ENCODE measurements at places on chromosomes 6 and 20. TPM values are rescaled to one million over a fixed set of nuclear protein-coding genes. Genes with fewer than 3 reads are reported as not detected.

DNA sequence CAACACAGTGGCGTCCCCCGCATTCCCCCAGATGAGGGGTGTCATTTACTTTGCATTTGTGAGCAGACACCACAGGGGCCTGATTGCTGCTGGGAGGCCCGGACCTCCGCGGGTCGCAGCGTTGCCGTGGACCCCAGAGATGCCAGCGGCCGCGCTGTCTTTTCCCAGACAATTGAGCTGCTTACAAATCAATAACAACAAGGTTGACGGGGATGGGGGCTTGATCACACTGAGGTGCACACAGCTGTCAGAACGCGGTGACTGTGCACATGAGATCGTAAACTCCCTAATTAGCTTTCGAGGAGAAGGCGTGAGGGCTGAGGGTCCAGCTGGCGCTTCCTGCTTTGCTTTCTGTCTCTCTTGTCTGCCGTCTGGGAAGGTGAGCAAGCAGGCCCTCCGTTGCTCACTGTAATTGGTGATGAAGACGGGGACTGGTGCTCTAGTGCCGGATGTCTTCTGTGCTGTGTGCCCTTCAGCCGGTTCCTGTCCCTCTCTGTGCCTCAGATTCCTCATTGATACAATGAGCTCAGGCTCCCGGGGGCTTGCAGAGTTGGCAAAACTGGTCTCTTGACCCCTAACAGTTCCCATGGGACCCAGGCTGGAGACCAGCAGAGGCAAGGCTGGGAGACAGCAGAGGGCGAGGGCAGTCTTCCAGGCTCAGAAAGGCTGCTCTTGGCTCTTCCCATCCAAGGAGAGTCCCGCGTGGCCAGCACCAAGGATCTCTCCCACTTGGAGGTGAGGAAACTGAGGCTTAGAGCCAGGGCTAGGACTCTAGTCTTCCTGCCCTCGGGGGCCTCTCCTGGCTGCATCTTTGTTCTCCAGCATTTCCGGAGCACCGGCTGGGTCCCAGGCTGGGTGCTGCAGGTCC is 126.0 kb upstream of the PMEPA1 start:
- no peak for DNase-seq

DNA sequence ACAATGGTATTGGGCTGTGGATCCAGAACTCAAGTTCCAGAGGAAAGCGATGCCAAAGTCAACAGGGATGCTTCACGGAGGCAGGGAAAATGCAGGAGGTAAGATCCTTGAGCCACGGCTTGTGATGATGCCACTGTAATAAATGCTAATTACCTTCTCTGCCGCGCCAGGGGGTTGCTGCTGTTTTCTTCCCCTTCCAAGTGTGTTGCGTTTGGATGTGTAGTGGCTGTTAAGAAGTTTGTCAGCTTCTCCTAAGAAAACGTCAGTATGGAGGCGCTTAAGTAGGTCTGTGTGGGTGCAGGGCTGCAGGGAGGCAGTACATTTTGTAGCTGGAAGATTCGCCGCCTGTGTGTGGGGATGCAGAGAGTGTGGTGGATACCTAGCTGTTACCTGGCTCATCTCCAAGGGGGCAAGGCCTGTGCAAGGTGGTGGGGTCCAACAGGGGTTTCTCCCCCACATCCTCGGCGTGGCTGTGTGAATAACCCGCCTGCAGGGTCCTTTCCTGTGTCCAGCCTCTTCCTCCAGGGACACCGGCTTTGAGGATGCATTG is 318.7 kb downstream of the CDH4 start:
- DNase-seq: no peak

GRCh38 chr6:56043076-56043475 is 167.7 kb upstream of the BMP5 start:
- no peak for DNase-seq

GRCh38 chr6:86934365-86934764 is 3.0 kb upstream of the HTR1E start:
- DNase-seq: no peak

- peak; percentile 11 for DNase-seq
These were observed 436.2 kb downstream of the CBLN4 start for GRCh38 chr20:55569084-55569483.

DNA sequence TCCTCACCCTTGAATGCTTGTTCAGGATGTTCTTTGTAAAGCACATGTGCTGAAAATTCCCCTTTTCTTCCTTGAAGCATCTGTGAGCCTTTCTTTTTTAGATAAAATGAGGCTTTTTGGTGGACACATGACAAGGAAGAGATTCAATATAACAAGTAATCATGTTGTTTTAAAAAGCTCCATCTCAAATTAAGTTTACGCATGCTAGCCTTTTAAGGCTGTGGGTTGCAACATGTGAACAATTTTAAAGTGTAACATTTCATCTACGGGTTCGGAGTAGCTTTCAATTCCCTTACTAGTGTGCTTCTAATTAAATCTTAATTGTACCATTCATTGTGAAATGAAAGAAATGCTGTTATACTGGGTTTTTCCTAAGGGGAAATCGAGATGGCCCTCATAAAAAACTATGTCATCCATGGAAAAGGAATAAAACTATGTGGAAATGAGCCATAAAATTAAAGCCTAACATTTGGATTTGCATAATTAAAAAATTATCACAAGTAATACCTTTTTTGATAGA is 19.3 kb upstream of the OSTM1 start:
- DNase-seq: no peak

- no peak for DNase-seq
These were observed 385.5 kb downstream of the HDGFL1 start for GRCh38 chr6:22954749-22955385.

- no peak for DNase-seq
These were observed 11.1 kb downstream of the SIGLEC1 start for GRCh38 chr20:3701061-3701998.

Gene FOXS1
- polyA plus RNA-seq: 5.9 TPM

Gene SLC24A3
- polyA plus RNA-seq: 22.8 TPM

DNA sequence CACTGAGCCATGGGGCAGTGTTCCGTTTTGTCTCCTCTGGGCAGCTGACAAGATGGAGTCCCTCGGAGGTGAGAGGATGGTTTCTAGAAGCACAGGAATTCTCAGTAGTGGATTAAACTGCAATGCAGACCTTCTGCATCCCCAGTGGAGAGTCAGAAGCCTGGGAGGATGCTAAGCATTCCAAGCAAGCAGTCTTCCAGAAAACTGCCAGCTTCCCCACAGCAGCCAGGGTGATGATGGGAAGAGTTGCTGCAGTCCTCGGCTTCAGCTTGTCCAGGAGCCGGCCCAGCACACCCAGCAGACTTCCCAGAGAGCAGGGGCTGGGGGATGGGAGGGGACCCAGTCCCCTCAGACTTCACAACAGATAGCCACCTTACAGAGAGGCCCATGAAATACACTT is 163.6 kb downstream of the LY86 start:
- no peak for DNase-seq

GRCh38 chr20:49608752-49609670 is 41.1 kb upstream of the PTGIS start:
- DNase-seq: no peak

Gene MAP1LC3A
- polyA plus RNA-seq: 17.8 TPM

GRCh38 chr6:26595669-26596269 is 984 bp upstream of the ABT1 start:
- no peak for DNase-seq

- DNase-seq: peak; percentile 17
These were observed 35.0 kb downstream of the SHPRH start for GRCh38 chr6:145929037-145929633.

DNA sequence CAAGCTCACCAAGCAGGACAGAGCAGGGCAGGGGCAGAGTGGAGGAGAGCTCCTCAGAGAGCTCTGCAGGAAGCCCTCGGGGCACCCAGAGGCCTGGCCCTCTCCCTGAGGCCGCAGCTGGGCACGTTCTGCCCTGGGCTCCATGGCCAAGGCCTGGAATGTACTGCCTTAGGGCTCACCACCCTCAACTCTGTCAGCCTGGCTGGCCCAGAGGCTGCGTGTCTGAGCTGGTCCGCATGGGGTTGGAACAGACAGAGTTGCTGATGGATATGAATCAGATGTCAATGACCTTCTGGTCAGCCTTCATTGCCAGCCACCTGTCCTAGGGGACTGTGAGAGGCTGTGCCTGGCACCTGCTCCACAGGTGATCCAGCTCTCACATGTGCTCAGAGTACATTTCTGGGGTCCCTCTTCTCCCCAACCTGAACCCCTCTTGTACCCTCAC is 33.2 kb upstream of the PCMTD2 start:
- DNase-seq: no peak

Gene PIGT
- 70.1 TPM for polyA plus RNA-seq

GRCh38 chr20:57393321-57394120 is 2.3 kb downstream of the RBM38 start:
- DNase-seq: no peak

GRCh38 chr20:9628141-9628540 is 113.8 kb downstream of the LAMP5 start:
- no peak for DNase-seq

Gene PACSIN1
- 1.1 TPM for polyA plus RNA-seq

DNA sequence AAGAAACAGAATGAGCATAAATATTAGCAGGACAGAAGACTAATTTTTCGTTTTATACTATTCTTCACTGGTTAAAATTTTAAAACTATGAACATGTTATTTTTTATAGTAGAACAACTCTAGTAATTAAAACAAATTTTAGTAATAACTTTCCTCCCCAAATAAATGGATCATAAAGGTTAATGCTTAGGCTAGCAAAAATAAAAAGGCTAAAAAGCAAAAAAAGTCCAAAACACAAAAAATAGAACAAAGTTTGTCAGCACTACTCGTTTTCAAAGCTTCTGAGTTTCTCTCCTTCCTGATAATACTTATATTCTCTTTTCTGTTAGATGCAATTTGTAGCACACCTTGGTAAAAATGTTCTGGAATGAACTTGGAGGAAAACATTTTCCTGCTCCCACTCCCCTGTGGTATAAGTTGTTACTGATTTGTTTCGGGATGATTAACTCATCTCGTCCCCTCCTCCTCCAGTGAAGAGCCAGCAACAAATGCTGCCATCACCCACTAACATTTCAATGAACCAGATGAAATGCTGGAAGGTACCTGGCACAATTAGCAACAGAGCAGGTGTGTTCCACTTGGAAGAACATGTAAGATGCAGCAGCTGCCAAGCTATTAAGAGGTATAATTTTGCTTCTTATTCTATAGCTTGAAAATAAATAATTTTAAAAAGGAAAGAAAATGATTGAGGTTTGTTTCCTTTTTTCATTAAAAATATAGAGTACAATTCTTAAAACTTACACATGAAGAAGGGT is 130.5 kb downstream of the MYB start:
- no peak for DNase-seq

DNA sequence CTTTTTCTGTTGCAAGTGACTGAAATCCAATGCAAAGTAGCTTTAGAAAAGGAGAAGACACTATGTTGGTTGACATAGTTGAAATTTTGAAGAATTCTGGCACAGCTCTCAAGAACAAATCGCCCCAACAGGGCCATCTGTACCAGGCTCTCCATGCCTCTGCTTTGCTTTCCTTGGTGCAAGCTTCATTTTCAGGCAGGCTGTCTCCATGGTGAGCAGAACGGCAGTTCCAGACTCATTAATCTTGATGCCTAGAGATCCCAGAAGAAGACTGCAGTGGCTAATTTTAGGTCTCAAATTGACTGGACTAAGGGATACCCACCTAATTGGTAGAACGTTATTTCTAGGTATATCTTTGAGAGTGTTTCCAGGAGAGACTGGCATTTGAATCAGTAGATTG is 950.7 kb upstream of the FLRT3 start:
- DNase-seq: no peak

DNA sequence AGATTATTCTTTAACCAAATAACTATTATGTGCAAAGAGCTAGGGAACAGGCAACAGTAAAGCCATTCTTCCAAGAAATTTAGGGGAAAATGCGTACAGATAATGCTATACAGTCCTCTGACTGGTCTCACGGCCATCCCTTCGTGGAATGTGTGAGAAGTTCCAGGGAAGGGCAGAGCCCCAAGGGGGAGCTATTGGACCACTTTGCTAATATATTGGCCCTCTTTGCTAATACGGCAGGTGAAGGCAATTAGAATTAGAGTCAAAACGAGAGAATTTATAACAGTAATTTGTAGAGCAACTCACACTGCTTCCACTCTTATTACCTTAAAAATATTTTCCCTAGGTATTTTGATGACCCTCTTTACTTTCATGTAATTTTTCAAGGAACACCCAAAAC is 140.4 kb downstream of the IMPG1 start:
- no peak for DNase-seq

Gene HMGN4
- polyA plus RNA-seq: 51.4 TPM

DNA sequence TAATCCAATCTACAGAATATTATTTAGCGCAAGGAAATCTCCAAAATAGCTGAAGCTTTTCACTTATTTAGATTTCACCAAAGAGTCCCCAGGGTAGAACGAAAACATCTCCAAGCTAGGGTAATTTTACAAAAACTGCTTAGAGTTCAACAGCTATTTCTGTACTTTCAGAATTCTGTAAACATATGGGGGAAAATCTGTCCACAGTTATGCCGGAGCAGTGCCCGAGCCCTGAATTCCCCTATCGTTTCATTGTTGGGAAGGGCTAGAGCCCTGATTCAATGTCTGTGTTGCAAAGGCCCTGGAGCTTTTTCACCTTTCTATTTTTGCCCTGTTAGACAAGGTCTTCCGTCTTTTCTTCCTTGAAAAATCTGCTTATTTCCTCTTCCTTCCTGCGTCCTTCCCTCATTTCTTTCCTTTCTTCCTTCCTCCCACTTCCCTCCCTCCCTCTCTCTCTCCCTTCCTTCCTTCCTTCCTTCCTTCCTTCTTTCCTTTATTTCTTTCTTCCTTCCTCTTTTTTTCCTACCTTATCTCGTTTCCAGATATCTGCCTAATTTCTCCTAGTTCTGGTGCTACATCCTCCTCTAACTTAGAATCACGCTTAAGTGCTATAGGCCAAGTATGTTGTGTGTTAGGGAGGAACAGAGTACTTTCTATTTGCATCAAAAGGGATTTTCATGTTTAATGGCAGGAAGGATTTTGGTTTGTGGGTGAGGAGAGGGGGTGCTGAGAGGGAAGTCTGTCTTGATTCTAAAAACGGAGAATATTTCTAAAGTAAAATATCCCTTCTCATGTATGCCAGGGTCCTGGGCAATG is 122.5 kb upstream of the BMP2 start:
- DNase-seq: no peak

Gene RING1
- 29.4 TPM for polyA plus RNA-seq

GRCh38 chr6:71453371-71453706 is 164.7 kb downstream of the OGFRL1 start:
- DNase-seq: no peak

Gene ABHD16B
- polyA plus RNA-seq: not detected

GRCh38 chr20:652615-653109 is 338 bp downstream of the SRXN1 start:
- no peak for DNase-seq

- DNase-seq: no peak
These were observed 220.1 kb upstream of the TSHZ2 start for GRCh38 chr20:52752023-52752422.

Data from forelimb muscle (tissue), 1 donor.